ENCODE measurements at places on chromosomes 3 and 15.

- no peak for DNase-seq
These were observed 71.7 kb downstream of the NEDD4 start for GRCh38 chr15:55921744-55922143.

- DNase-seq = no peak
These were observed 94.1 kb downstream of the ITPR1 start for GRCh38 chr3:4587061-4587837.

DNA sequence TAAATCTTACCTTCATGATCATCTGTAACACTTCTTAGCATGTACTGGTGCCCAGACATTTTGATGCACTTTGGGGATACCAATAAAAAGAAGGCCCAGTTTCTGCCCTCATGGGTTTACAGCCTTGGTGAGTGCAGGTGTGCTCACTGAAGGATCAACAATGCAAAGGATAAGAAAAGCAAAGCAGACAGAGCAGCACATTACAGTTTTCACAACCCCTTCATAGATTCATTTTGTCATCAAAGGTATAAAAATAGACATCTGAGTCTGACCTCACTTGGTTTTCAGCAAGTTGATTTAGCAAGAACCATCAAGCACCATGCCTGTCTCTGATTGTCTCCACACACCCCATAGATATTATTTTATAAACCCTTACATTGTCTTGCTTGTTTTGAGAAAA is 77.6 kb downstream of the BFSP2 start:
- DNase-seq = no peak

DNA sequence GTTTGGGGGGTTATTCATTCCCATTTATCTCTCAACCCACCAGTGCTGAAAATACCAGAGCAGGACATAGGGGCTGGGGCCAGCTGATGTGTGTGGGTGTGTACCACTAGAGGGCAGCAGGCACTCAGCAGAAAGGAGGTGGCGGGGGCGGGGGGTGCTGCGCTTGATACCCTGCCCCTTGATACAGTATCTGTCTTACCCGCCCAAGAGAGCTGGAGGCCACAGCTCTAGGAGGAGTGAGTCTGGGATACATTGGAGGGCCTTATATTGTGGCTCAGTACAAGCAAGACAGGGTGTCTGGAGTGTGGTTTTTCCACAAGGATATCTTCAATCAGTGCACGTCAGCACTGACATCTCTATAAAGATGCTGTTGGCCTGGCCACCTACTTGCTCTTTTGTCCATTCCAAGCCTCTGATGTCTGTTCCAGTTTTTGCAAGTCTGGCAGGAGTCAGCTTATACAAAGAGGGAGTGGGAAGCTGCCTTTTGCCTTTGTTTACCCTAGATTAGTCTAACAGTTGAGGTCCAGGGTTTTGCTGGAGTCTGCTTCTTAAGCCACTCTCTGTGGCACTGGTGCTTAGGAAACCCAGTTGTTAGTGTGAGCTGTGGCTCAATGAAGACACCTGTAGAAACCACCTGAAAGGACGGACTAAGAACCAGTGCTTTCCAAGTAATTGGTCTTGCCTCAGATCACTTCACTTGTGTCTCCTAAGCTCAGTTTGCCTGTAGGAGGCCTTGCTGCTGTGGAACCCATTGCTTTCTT is 1.5 kb upstream of the RBM15B start:
- DNase-seq = peak; percentile 70

GRCh38 chr15:84973492-84974460 is 7.9 kb upstream of the PDE8A start:
- no peak for DNase-seq
